Right lung (tissue), 10 donors: ENCODE measurements at places on chromosomes 12 and 14. TPM values are rescaled to one million over a fixed set of nuclear protein-coding genes. Genes with fewer than 3 reads are reported as not detected.

TPH2 gene
- polyA plus RNA-seq, result 0.24 TPM

SYT1 gene
- 5.8 TPM for polyA plus RNA-seq

DNA sequence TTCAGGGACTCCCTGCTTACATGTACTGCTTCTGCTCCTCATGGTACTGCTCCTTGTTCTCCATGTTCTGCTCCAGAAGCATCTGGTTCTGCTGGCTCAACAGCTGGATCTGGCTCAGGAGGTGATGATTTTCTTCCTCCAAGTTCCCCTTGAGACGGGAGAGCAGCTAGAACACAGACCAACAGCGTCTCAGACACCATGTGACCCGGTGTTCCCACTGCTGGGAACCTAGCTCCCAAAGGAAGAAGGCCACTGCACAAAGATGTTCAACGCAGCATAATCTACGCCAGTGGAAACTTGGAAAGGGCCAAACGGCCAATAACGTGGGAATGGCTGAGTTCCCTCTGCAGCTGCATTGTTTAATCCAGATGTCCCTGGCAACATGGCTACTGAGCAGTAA is 49.6 kb upstream of the GPR68 start:
- no peak for DNase-seq

- no peak for DNase-seq
These were observed 1.4 kb upstream of the WSCD2 start for GRCh38 chr12:108127654-108128053.

DNA sequence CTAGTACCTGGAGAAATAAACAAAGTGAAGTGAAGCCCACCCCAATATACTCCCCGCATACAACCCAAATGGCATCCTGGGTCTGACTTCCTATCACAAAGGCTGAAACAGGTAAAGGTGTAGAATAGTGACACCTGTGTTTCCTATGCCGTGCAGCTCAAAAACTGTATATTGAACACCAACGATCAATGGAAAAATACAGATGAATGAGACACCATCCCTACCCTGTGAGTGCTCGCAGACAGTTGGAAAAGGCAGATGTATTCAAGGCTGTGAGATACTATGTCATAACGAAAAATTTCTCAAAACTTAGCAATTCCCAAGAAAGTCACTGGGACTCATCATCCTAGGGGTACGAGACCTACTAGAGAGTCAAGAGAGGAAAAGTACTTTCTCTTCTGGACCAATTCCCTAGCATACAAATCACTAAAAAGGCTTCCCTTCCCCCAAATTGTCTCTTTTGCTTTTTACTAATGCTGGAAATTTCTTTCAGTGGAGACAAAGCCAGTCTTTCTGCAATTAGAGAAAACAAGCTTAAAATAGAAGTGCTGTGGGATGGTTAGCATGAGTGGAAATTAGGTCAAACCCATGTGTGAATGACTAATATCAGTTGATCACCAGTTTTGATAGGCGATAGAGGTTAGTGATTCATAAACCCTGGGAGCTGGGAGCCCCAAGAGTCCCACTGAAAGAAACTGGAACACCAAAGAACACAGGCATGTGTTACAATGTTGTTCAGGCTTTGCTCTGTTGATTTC is 249.7 kb downstream of the SPTSSA start:
- no peak for DNase-seq

DNA sequence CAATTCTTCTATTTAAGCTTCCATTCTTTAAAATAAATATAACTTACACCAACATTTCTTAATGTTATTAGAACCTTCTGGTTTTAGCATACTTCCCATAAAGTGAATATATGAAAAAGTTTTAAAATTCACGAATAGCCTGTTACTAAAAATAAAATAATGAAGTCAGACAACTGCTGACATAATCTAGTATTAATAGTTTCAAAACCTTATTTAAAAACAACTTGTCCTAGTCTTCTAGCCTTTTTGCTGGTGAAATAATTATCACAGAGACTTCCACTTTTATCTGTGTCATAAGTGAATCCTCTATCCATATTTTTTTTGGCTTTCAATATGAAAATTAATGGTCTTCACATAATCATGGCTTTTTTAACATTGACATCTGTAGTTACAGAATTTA is 93.8 kb upstream of the MON2 start:
- no peak for DNase-seq
